Foreskin keratinocyte (primary cell): ENCODE measurements at places on chromosomes 11 and 22. TPM values are rescaled to one million over a fixed set of nuclear protein-coding genes. Genes with fewer than 3 reads are reported as not detected.

- no peak for DNase-seq
These were observed 20.0 kb downstream of the PRG3 start for GRCh38 chr11:57360991-57361390.

DNA sequence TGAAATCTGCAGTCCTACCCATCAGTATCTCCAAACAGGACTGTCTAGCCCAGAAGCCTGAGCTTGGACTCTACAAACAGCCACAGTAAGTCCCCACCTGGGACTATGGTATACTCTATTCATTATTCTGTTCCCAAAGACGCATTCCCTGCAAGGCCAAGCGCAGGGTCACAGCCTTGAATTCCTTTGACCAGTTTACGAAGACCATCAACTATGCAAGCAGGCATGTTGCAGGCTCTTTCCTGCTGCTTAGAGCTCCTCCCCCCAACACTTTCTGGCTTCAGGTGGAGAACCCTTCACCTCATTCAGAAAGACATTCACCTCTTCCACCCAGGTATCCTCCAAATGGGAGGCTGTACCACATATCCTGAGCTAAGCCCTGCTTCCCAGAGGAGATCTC, 62.5 kb downstream of the TIMP3 start:
- no peak for DNase-seq

GRCh38 chr22:37491106-37491505, 4.9 kb upstream of the MFNG start:
- no peak for DNase-seq

DNA sequence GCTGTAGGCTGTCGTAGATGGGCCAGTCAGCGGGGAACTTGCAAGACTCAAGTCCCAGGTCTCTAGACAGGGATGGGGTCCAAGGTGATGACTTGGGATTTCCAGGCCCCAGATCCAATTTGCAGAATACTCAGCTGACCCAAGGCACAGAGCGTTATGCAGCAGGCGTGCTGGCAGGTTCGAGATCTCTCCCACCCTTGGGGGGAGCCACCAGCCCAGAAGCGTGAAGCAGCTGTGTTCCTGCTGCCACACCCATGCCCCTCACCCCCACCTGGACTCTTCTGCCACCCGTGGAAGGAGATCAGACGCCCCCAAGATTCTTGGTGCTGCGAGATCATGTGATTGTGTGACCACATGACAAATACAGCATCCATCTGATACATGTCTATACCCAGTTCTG, 142.6 kb downstream of the BRD1 start:
- DNase-seq, result no peak

GRCh38 chr22:27780161-27780575, 21.4 kb downstream of the MN1 start:
- no peak for DNase-seq

DNA sequence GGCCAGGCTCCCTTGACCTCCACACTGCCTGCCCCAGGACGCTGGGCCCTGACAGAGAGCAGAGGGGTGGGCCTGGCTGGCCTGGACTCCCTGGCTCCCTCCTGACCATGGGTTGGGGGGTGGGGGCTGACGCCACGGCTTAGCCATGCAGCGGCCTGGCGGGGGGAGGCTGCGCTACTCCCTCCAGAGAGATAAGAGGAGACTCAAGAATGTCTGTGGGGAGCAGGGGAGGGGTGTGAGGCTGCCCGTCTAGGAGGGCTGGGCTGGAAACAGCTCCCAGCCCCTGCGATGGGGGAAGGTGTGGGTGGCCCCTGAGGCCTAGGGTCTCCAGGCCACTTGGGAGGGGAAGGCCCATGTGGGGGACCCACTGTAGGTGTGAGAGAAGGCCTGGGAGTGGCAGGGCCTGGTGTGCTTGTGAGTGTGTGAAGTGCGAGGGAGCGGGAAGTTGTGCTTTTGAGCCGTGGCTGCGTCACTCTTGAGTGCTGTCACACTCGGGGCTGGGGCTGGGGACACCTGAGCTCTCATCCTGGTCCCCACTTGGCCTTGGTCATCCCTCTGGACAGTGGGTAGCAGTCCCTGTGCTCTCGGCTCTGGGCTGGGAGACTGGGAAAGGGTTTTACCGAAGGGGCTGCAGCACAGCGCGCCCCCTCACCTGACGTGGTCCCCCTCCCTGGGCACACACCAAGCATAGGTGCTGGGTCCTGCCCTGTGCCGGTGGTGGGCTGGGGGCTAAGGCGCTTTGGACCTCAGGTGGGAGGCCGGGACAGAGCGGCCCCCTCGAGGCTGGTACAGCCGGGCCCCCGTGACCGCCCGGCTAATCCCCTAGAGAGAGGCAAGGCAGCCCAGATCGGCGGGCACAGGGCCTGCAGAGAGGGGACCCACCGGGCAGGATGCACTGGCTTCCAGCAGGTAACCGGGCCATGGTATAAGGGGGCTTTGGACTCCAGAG, 2.4 kb downstream of the MYRF start:
- DNase-seq, result no peak

DNA sequence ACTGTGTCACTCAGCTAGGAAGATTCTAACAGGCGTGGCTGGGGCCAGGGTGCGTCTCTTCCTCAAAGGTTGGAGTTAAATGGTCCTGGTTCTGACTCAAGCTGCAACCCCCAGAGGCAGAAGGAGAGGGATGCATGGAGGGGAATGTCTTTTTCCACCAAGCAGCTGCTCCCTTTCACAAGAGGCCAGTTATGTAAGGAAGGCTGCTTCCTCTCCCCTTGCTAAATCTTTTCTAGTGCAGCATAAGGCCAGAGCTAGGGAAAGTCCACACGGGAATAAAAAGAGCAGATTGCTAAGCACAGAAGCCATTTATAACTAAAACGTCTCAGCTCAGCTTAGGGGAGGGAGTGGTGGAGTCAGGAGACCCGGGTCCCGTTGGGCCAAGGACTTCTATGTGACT, 10.0 kb downstream of the PVALB start:
- DNase-seq, result no peak

- peak; percentile 27 for DNase-seq
These were observed at the start of gene TMA7B for GRCh38 chr22:39959640-39960447. Gene TMA7B (plus strand): TSS chr22:39960397. CDS start chr22:39964375, 3,978 bp downstream.

GRCh38 chr11:35516403-35516802, 9.0 kb downstream of the PAMR1 start:
- peak; percentile 55 for DNase-seq

- DNase-seq, result no peak
These were observed 63.4 kb downstream of the AAMDC start for GRCh38 chr11:77884186-77884828.

DNA sequence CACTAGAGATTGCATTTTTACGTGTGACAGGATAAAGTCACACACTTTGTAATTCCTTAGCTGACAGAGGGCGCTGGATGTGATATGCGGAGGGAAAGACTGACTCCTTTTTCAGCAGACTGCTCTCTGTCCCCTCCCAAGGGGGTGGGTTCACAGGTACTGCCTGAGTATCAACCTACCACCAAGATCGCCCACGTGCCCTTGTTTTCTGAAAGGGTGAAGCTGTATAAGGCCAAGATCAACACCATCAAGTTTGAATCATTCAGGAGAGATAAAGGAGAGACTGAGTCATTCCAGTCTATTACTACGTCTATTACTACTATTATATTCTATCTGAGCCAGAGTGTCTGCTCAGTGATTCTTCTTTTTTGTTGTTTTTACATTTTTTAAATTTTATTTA, 30.7 kb downstream of the BUD13 start:
- DNase-seq, result no peak

DNA sequence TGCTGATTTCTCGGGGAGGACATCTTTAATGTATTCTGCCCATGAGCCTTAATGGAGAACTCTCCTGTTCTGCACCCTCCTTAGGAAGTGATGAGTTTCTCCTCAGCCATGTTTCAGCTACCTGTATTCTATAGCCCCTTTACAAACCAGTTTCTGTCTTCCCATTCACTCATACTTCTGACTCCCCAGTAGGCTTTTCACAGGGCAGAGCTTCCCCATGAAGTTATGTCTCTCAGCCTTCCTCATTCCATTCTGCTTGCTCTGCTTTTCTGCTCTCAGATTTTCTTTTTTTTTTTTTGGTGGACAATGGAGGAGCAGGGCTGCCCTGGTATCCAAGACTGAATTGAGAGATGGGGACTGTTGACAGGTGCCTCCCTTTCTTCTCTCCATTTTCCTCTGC, 4.3 kb upstream of the OR52R1 start:
- peak; percentile 12 for DNase-seq

- peak; percentile 25 for DNase-seq
These were observed 2.3 kb downstream of the SIK2 start for GRCh38 chr11:111604392-111605009.

DNA sequence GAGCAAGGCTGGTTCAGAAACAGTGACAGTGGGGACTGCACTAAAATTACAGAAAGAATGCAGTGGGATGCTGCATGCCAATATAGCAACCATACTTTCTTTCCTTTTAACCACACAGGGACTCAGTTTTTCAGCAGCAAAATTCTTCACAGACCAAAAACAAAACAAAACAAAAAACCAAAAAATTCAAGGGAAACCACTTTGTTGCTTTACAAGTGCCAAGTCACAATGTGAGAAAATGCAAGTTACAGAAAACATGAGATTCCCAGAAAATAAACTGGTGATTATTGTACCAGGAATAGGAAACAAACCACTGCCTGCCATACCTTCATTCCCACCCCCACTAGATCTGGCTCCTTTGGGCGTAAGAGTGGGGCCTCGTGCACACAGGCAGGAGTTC, 52.6 kb downstream of the TENM4 start:
- DNase-seq, result no peak

- peak; percentile 74 for DNase-seq
These were observed 1.0 kb upstream of the POLD4 start for GRCh38 chr11:67354075-67355022.

GRCh38 chr11:88522624-88523385, 185.3 kb upstream of the CTSC start:
- DNase-seq, result no peak

The SEPTIN3 gene
- 0.03 and 0.11 TPM in 2 replicates for total RNA-seq

The GP1BB gene
- 0.21 and 0.54 TPM in 2 replicates for total RNA-seq

The C22orf42 gene
- not detected in 2 replicates for total RNA-seq

The HNRNPUL2 gene
- 31.6 and 40.9 TPM in 2 replicates for total RNA-seq

The EIF3M gene
- total RNA-seq, result 316 and 327 TPM in 2 replicates

The ST14 gene
- total RNA-seq, result 94.1 and 94.8 TPM in 2 replicates

The NXPE2 gene
- not detected in 2 replicates for total RNA-seq

The PHLDA2 gene
- total RNA-seq, result 36.9 and 52.6 TPM in 2 replicates

The TPBGL gene
- not detected in 2 replicates for total RNA-seq

The OR5A1 gene
- not detected in 2 replicates for total RNA-seq
